ENCODE measurements at places on chromosomes 5 and 9.

GRCh38 chr5:98031496-98031895, 742.0 kb upstream of the RGMB start:
- no peak for DNase-seq

DNA sequence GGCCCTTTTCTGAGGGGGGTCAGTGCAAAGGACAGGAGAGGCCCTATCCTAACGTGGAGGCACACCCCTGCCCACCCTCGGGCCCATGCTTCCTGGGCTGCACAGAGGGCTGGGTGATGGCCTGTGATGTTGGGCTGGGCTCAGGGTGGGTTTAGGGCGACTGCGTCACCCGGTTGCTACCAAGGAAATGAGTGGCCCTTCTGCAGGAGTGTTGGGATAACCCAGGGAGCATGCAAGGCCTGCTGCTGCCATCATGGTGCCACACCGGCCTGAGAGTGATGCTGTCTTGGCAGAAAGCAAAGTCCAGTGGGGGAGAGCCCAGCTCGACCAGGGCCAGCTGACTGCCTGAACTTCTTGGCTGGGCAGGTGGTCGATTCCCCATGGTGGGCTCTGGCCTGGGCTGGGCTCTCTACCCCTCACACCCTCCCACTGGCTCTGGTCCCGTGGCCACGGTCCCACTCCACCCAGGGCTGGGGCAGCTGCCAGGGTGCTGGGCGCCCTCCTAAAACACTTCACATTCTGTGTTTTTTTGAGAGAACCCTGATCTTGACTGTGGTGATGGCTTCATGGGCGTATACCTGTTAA, 21.5 kb upstream of the MRNIP start:
- no peak for DNase-seq

DNA sequence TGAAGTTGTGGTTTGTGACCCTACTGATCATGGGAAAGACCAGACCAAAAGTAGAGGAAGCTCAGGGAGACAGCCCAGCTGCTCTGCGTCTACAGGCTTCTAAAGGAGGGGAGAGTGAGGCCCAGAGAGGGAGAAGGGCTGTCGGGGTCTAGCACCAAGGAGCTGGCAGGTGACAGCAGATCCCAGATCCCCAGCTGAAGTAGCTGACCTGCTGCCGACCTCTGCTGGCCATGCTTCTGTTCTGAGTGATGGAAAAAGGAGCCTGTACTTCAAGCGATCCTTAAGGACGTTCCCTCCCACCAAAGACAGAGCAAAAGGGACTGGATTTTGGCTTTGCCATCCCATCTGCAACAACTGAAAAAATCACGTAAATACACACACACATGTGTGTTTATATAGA, 22.7 kb upstream of the QSOX2 start:
- no peak for DNase-seq

DNA sequence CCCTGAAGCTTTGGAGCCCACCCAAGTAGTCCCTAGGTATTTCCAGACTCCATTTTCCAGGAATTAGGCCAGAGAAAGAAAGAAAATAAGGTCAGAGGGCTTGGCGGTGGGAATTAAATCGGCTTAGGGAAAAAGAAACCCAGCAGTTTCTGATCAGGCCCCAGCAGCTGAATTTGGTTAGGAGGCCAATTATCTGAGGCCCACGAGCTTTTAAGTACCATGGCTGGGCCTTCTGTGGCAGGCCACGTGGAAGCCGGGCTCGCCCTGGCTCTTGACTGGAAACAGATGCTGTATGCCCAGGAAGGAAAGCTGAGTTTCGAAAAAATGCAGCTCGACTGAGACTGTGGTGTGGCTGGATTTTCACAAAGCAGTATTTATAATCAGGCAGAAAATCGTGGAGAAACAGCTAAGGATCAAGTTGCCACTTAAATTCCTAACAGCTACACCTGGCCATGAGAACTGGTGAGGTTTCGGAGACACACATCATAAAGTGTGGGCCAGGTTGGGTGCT, 75.1 kb upstream of the PANK3 start:
- no peak for DNase-seq

DNA sequence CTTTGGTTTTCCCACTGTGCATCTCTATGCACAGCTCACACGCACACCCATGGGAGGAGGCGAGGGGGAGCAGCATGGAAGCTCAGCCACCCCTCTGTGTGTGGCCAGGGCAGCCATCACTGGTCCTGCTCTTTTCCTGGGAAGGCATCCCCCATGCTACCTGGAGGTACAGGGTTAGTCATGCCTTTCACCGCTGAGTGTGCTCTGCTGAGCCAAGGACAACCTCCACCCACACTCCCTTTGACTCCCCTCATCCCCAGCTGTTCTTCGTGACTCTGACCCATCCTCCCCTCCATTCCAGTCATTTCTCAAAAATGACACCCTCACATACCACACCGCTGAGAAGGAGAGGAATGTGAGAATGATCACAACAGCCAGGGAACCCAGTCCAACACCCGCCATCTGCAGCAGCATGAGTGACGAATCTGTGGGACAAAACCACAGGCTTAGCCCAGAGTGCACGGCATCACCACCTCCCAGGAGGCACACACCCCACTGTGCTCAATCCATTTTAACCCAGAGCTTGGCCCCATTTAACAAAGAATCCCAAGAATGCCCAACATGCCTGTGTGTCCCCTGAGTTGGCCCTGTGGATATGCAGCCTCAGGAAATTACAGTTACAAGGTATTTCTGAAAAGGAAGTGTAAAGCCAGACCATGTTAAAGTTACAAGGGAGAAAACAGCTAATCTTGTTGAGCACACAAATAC, 133.4 kb downstream of the SUSD1 start:
- DNase-seq = no peak

- DNase-seq = no peak
Observed at GRCh38 chr5:61755726-61756222, 423.7 kb downstream of the ZSWIM6 start.

- DNase-seq = no peak
Observed at GRCh38 chr9:116706310-116707290, 19.5 kb downstream of the TRIM32 start.

DNA sequence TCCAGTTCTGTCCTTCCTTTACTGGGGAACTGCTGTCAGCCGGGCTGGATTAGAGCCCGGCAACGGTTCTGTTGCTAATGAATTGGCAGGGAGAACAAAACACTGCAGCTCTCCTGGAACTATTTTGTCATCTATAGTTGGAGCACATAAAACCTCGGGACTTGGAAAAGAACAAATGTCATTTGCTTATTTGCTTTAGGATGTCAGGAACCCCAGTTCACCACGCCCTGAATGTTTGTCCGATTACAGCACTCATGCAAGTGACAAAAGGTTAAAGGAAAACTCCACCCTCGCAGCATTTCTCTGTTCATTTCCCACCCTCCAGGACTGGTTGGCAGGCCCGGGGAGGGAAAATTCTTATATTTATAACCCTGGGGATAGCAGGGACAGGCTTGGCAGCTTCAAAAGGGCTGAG, 66.4 kb upstream of the PLPP1 start:
- no peak for DNase-seq

GRCh38 chr5:97606531-97606930, 423.5 kb upstream of the RIOK2 start:
- DNase-seq = no peak

- no peak for DNase-seq
Observed at GRCh38 chr9:102922526-102922925, 72.6 kb upstream of the CYLC2 start.

GRCh38 chr5:88819301-88819999, 63.5 kb downstream of the MEF2C start:
- DNase-seq = no peak

GRCh38 chr9:109238125-109238524, 71.1 kb upstream of the FRRS1L start:
- no peak for DNase-seq

- DNase-seq = no peak
Observed at GRCh38 chr5:170861917-170862766, at the start of gene RANBP17. RANBP17 (plus strand) TSS chr5:170862018.

- no peak for DNase-seq
Observed at GRCh38 chr5:175250426-175250825, 193.6 kb downstream of the DRD1 start.

DNA sequence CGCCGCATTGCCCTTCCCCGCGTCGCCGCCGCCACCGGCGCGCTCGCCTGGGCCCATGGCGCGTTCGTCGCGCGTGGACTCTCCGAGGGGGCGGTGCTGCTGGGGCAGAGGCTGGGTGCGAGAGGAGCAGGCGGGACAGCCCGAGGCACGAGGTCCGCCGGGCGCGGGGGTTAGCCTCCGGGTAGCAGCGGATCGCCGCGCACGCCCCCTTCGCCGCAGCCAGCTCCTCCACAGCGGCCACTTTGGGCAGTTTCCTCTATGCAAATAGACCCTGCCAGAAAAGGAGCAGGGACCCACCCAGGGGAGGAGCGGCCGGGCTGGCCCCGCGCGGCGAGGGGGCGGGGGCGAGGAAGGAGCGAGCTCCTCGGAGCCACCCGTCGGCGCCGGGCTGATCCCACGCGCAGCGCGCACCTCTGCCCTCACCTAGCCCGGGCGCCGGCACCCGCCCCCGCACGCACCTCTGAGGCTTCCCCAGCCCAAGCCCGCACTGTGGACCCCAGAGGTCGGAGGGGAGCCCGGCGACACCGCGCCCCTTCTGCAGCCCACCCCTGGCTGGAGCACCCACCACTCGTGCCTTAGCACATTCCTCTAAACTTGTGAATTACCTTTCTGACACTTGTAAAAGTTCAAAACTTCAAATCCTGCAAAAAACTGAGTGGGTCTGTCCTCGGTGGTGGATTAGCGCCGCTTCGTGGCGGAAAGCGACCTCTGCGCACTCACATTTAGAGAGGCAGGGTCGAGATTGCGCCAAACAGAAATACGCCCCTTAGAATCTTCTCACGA, at the start of gene COL23A1:
COL23A1 (minus strand) TSS at position 253 of the 783 bp plus-strand sequence.
- peak; percentile 24 for DNase-seq

GRCh38 chr5:60651872-60652620, 47.9 kb downstream of the DEPDC1B start:
- no peak for DNase-seq

GRCh38 chr9:133256686-133257091, 18.3 kb downstream of the ABO start:
- no peak for DNase-seq

- no peak for DNase-seq
Observed at GRCh38 chr5:142025637-142026036, 12.8 kb upstream of the GNPDA1 start.

GRCh38 chr9:126009047-126009446, 261.9 kb downstream of the PBX3 start:
- DNase-seq = no peak

DNA sequence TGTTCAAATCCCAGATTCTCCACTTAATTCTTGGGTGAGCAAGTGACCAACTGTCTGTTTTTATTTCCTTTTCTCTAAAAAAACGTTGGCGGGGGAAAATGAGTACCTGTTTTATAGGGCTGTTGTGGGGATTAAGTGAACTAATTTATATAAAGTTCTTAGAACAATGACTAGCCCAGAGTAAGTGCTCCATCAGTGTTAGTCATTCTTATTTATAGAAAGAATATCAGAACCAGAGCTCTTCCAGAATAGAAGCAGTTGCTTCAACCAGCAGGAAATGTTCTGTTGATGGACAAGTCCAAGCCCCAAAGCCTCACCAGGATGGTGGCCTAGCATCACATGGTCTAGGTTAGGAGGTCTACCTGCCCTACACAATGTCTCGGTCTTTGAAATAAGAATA, 379.2 kb downstream of the ACTL7B start:
- DNase-seq = no peak

GRCh38 chr5:14742498-14742897, 78.0 kb downstream of the OTULIN start:
- DNase-seq = no peak

GRCh38 chr5:2187687-2188086, 305.0 kb upstream of the IRX4 start:
- DNase-seq = no peak

- no peak for DNase-seq
Observed at GRCh38 chr5:63164339-63164738, 585.7 kb downstream of the LRRC70 start.

DNA sequence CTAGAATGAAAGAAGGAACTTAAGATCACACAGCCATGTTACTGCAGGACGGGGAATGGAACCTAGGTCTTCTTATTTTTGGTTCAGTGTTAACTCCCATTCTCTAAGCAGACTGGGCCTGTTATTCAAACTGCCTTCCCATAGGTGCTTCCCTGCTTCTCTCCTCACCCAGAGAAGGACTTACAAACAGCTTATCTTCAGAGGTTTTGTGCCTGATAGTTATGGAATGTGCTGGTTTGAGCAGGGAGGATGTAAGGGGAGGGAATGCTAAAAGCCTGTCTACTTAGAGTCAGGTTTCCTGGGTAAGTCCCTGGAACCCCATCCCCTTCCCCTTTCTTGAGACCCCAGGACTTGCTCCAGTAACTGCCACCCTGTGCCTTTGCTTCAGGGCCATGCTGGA, 4.2 kb upstream of the PSMD5 start:
- no peak for DNase-seq

- no peak for DNase-seq
Observed at GRCh38 chr9:77764894-77765780, 117.0 kb upstream of the GNA14 start.

GRCh38 chr5:167472566-167473108, 818.8 kb upstream of the WWC1 start:
- no peak for DNase-seq

DNA sequence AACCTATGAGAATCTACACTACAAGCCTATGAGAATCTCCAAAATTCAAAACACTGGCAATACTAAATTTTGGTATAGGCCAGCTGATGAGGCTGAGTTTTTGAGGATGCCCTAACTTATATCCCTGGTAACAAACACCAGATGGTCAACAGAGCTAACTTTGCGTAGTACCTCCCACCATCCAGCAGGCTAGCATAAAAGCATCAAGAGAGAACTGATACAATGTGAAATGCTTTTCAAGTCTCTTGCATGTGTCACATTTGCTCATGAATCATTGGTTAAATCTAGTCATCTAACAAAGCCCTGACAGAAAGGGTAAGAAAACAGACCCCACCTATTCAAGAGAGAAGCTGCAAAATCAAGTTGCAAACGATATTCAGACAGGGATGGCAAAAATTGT, 1609.7 kb upstream of the CDH9 start:
- no peak for DNase-seq

- no peak for DNase-seq
Observed at GRCh38 chr9:88747768-88748167, 212.8 kb downstream of the NXNL2 start.

DNA sequence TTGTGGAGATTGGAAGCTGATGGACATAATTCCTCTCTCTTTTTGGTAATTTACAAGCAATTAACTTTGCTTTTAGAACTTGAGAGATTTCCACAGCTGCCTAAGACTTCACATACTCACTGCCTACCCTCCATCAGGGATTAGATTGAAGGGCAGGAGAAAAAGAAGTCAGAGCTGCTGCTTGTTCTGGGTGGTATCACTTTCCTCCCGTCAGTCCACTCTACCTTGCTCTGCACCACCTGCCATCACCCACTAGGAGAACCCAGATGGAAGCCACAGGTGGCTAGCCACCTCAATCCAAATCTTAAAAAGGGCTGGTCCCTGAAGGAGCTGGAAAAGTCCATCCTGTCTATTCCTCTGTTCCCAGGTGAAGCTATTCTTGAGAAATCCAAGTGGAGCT, 10.5 kb downstream of the IRF1 start:
- DNase-seq = no peak
